ENCODE measurements at places on chromosomes 1 and 21.

DNA sequence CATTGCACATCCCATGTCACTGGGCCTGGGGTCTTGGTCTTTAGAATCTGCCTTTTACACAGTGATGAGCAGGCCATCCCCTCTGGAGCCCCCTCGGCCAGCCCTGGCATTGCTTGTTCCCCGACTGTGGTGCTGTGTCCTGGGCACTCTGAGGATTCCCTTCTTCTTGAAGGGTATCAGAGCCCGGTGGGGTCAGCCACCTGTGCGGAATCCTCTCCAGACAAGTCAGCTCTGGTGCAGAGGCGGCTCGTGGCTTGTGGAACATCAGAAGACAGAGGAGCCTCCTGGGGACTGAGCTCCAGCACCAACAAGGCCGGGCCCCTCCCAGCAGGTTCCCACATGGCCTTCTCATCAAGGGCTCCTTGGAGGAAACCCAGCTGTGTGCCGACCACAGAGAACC lies 57.9 kb upstream of the AJAP1 start:
- DNase-seq: no peak

DNA sequence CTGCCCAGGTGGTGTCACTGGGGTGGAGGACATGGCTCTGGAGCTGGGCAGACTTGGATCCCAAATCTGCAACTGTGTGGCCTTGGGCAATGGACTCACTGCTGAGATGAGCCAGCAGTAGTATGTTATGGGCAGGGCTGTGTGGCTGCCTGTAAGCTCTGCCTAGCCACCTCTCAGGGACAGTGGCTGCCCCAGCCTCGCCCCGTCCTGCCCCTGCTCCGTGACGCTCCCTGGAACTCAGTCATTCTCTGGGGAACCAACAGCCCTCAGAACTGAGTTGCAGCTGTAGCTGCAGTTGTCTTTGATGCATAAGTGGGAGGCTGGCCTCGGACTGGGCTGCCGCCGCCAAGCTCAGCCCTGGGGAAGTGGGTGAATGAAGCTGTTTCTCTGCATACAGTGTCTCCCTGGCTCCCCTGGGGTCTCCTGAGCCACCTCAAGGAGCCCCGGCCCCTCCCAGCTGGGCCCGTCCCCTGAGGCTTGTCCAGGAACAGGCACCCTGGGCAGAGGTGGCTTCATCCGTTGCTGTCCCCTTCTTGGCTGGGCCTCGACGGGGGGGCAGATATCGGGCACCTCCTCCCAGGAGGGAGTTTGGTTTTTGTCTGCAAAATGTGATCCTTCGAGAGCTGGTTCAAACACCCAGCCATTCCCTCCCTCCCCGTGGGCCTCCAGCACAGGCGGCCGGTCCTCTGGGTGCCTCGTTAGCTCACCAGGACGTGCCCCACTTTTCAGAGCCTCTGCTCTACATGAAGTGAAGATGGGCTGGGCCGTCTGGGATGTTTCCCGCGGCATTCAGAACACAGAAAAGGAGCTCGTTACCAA lies 26.2 kb upstream of the PLCH2 start:
- DNase-seq: no peak

DNA sequence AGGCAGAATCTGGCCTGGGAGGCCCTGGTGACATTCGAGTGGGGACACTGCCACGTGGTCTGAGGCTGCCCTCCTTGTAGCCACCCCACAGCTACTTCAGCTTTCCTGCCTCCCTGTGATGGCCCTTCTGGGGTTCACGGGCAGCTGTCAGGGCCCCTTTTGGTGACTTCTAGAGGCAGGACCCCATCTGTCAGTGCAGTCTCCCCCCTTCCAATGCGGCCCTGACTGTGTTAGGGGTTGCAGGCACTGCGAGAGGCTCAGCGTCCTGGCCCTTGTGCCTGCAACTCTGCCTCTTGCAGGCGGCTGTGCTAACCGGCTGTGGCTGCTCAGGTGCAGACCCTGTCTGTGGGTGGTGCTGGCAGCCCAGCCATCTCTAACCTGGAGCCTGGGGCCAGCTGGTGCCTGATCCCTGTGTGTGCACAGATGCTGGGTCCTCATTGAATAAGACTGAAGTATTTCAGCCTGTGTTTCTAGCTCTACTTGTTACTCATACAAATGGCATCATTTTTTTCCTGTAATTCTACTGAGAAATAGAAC lies 62.2 kb downstream of the S100B start:
- DNase-seq: no peak

GRCh38 chr1:228364068-228364705 lies 42.4 kb downstream of the TRIM11 start:
- DNase-seq: no peak

GRCh38 chr1:28339551-28339950 lies 10.7 kb downstream of the MED18 start:
- no peak for DNase-seq

DNA sequence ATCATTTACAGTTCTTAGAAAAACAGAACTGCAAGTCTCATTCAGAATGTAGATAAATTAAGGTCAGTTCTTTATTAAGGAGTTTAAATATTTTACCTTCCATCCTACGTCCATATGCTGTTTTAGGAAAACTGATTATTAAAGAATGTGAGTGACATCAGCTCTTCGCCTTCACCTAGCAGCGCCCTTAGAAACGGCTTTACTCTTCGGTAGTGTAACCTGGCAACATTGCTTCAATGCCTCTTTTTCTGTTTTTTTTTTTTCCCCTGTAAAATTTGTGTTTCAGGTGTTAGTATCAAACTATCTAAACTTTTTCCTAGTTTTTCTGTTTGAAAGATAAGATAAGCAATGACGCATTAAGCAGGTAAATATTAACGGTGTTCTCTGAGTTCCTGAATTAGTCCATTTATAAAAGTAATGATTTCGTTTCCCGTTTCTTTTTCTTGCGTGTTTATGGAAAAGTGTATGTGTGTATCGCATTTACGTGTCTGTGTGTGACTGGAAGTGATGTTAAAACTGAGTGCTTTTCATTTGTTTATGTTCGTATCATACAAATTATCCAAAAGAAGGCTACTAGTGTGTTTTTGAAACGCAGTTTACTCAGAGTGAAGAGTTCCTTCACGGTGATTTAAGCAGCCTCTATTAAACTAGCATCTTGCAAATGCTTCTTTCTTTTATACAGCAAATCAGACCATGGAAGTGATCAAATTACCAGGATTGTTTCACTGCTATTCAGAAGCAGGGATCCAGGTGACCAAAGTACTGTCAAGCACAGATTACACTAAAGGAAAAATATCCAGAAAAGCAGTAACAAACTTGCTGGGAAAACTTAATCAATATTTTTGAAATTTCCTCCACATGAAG lies 139.0 kb downstream of the SDCCAG8 start:
- no peak for DNase-seq

- no peak for DNase-seq
Measured at GRCh38 chr1:234893725-234894630, 234.7 kb downstream of the TOMM20 start.

DNA sequence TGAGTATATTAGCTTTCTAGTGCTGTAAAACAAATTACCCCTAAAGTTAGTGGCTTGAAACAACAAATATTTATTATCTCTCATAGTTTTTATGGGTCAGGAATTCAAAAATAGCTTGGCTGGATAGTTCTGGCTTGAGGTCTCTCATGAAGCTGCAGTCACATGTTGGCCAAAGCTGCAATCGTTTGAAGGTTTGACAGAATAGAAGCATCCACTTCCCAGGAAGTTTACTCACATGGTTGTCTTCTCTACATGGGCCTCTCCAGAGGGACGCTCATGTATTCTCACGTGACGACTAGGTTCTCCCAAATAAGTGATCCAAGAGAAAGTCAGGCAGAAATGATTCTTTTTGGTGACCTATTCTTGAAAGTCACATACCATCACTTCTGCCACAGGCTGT lies 99.1 kb downstream of the NIBAN1 start:
- no peak for DNase-seq

- no peak for DNase-seq
Measured at GRCh38 chr1:206748348-206749030, 22.1 kb upstream of the IL19 start.

Measured in stimulated activated CD4-positive, alpha-beta T cell treated with anti-CD3 and anti-CD28 coated beads, Interleukin-1b, Interleukin-23, amount 100 ng/mL, for 4 hours (primary cell).